Activated naive CD4-positive, alpha-beta T cell treated with Interleukin-2 at 50 U/mL for 16 hours (primary cell): ENCODE measurements at places on chromosomes 5 and 9.

GRCh38 chr9:26685818-26686217 lies 206.8 kb downstream of the CAAP1 start:
- no peak for DNase-seq

- no peak for DNase-seq
These were observed 1.2 kb downstream of the GRIN3A start for GRCh38 chr9:101737165-101737704.

GRCh38 chr9:123599781-123600180 lies 243.8 kb downstream of the CRB2 start:
- no peak for DNase-seq

- DNase-seq: no peak
These were observed at the start of gene FIBCD1 for GRCh38 chr9:130938652-130939404. Gene FIBCD1 (minus strand): TSS chr9:130939247. CDS start chr9:130938607, 640 bp downstream.

DNA sequence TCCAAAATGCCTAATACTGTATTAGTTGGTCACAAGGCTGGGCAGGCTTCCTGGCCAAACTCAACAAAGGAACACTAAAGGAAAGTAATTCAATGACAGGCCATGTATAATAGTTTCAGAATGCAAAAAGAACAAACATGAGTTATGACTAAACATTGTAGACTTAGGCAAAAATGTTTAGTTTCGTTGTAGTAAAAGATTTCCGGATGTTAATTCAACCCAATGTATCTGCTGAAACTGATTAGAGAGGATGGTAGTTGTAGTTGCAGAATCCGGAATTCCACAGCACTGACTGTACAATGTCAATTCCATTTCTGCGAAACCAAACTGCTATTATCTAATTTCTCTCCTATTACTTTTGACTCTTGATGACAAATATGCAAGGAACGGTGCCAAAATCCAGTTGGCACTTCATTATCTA lies 117.9 kb upstream of the FST start:
- no peak for DNase-seq

DNA sequence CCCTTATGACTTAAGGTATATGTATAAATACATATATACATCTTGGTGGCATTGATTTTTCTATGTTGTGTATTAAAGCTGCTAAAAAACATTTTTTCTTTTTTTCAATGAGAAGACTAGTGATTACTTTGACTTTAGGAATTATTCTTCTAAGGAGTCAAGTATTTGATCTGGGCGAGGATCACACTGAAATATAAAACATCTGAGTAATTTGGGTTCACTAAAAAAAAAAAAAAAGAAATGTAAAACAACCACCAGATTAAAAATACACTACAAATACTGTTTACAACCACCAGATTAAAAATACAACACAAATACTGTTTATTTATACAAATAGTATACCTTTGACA lies 9.0 kb downstream of the UBAP1 start:
- no peak for DNase-seq

DNA sequence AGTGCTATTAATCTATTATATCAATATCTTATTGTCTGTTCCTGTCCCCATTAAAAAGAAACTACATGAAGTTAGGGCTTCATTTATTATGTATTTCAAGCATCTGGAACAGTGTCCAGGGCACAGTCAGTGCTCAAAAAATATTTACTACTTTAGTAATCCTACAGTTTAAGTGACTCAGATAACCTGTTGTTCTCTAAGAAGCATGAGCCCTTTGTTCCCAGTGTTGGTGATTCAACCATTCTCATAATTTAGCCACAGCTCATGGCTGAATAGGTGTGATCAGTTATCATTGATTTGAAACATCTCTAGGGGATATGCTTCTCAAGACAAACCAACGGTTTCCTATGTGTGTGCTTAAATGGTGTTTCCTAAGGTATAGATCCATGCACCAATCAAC lies 292.7 kb downstream of the TMEM167A start:
- no peak for DNase-seq

- DNase-seq: no peak
These were observed 15.4 kb downstream of the HAUS6 start for GRCh38 chr9:19087106-19088000.

GRCh38 chr5:124110942-124111341 lies 599.0 kb downstream of the CSNK1G3 start:
- no peak for DNase-seq

- no peak for DNase-seq
These were observed 8.6 kb downstream of the KLHL9 start for GRCh38 chr9:21326526-21327139.

DNA sequence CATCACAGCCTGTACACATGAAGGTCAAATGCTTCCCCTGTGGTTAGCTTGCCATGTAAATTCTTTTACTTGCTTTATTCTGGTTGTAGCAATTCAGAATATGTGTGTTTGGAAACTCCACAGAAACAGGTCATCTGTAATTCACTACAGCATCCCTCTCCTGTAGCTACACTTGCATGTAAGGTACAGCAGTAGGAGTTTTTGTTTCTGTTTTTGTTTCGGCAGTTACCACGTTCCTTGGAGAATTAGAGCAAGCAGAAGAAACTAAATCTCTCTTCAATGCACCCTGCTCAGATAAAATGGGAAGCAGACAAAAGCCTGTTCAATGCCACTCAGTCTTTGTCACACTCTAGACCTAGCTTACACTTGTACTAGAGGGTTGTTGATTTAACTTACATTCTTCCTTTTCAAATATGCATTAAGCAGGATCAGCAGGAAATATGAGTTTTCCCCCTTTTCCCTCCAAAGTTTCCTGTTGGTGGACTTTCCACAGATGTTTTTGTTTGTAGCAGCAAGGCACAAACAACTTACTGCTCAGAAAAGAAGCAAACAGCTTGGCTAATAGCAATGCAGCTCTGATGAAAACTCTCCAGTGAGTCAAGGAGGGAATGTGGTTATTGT lies 80.9 kb downstream of the YIPF5 start:
- no peak for DNase-seq

GRCh38 chr9:113898596-113898995 lies 22.5 kb downstream of the ZNF618 start:
- no peak for DNase-seq

DNA sequence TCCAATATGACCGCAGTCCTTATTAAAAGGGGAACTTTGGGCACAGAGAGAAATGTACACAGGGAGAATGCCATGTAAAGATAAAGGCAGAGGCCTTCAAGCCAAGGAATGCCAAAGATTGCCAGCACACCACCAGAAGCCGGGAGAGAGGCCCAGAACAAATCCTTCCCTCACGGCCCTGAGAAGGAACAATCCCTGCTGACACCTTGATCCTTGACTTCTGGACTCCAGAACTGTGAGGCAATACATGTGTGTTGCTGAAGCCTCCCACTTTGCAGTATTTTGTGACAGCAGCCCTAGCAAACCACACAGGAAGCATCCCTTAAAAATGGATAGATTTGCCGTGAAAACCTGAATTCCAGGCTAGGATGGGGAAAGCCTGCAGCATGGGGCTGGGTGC lies 80.0 kb downstream of the MAMDC2 start:
- DNase-seq: no peak

- DNase-seq: no peak
These were observed 217.4 kb downstream of the KDM4C start for GRCh38 chr9:6975198-6975597.

GRCh38 chr5:60634051-60634450 lies 65.9 kb downstream of the DEPDC1B start:
- DNase-seq: no peak

DNA sequence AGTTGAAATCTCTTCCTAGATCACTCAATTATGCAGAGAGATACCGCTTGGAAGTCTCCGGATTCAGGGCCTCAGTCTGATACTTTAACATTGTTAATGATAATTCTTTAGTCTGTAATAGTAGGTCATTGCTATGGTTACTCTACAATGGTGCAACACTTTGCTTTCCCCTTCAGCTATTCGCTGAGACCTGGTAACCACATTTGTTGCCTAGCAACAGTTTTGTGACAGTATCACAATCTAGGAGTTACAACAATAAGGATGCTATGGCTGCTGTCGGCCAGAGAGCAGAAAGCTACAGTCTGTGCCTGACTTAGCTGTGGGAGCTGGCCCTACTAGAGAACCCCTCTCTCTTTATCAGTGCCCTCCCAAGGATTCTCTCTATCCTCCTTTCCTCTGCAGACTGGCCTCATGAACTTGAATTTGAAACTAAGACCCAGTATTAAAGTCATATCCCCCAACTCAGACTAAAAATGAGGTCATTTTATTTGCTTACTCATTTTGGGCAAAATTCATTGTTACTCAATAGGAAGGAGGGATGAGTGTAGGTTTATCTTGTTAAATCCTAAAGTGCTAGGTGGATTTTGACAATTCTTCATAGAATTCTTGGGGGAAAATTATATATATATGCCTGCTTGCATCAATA lies 39.3 kb downstream of the NR2F1 start:
- DNase-seq: peak; percentile 30

GRCh38 chr9:9560382-9561035 lies 1052.3 kb downstream of the PTPRD start:
- no peak for DNase-seq

DNA sequence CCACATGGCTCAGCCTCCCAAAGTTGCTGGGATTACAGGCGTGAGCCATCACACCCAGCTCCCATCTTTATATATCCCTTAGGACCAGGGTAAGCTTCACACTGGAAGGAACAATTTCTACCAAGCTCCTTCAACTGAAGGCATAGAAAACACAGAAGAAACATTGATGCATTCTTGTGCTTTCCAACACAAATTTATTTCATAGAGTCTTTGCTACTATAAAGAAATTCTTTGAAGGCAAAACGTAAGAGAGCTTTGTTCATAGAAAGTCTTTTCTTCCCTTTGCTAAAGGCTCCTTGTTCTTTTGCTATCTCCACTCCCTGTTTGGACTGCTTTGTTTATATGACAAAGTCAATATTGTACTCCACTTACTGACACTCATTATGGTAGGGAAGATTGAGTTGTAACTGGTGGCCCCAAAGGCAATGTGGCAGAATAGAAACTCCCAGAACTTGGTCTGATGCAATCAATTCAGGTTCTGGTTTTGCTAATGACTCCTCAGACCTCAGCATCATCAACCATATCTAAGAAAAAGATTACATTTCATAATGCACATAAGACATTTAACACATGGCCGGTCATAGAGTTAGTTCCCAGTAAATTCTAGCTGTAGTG lies 97.4 kb upstream of the CLINT1 start:
- DNase-seq: no peak

DNA sequence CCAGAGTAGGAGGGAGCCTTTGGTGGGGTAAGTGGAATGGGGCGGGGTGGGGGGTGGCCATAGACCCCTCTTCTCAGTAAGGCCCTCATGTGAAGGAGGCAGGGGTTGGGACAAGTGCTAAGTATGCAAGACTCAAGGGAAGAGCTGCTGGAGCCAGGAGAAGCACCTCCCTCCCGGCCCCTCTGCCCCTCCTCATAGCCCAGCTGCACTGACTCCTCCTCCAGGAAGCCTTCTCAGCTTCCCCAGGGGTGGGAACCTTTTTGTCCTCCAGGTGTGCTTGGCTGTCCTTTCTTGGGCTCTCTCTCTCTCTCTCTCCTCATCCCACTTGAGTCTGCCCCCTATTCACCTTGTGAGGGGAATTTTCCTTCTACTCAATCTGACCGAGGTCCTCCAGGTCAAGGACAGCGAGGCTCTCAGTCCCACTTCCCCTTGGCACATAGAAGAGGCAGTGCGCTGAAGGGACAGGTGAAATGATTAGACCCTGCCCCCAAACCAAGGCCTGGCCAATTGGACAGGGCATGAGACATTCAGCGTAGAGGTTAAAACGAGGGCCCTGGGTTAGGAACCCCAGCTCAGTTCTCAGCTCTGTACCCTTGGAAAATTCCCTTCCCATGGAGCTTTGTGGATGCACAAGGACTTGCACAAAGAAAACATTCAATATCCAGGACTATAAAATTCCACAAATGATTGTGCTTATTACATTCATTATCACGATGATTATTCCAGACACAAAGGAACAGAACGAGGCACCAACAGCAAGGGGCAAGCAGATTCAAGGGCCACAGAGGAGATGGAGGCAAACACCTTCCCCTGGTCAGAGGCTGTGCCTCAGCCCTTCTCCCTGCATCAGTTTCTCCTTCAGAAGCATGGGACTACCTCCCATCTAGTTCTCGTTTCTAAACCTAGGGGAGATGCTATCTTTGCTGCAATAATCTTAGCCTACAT lies 45.6 kb upstream of the IL17B start:
- DNase-seq: no peak

GRCh38 chr5:160390787-160391696 lies 8.8 kb downstream of the FAM200C start:
- DNase-seq: no peak

DNA sequence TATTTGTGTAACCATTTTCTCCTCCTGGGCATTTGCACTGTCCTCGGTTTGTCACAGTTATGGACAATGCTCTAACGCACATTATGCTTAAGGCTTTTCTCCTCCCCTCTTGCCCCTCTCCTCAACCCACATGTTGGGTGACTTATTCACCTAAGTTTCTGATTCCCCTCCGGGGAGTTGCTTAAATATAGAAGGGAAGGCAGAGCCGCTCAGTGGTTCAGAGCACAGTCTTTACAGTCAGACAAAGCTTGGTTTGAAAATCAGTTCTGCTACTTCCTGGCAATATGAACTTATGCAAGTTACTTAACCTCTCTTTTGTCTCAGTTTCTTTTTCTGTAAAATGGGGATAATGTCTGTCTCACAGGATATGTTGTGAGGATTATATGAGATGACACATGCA lies 41.2 kb upstream of the SPRY4 start:
- DNase-seq: no peak

- no peak for DNase-seq
These were observed 8.9 kb upstream of the ZNF454 start for GRCh38 chr5:178931846-178932760.

GRCh38 chr5:116652196-116652729 lies 77.6 kb upstream of the SEMA6A start:
- no peak for DNase-seq

DNA sequence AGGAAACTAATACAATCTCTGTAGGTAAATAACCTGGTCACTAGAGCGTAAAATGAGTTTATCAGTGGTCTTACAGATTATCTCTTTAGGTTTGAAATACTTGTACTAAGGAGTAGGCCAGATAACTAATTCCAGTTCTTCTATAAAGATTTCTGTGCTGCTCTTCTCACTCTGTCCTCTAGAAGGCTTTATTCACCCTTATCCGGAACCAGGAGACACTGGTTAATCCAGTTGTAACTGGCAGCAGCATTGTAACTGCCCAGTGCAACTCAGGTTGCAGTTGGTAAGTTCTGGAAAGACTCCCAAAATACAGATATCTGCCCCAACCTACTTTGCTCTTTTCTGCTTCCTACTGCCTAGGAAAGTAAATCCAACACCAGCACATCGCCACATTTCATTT lies 19.8 kb downstream of the C5orf22 start:
- no peak for DNase-seq

DNA sequence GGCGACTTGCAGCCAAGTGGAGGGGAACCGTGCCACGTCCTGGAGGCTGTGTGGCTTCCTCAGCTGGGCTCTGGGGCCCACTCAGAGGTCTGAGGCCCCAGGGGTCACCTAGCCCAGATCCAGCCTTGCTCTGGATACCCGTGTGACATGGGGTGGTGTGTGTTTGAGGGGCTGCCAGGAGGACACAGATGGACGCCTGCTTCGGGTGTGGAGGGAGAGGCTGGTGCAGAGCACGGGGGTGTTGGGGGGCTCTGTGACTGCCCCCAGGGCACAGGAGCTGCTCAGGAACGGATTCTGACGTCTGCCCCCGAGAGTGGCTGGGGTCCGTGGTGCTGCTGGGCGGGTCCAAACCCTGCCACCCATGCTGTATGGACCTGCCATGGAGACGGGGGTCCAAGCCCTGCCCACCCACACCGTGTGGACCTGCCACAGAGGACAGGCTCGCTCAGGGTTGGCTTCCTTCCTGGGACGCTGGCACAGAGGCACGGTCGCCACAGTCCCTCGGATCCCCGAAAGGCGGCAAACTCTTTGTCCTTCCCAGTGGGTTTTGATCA lies 10.5 kb downstream of the INPP5E start:
- no peak for DNase-seq
